Esophagus muscularis mucosa (tissue), 4 donors: ENCODE measurements at places on chromosomes 11 and 22.

GRCh38 chr11:72202571-72202970 is 10.6 kb downstream of the FOLR1 start:
- DNase-seq = peak; percentile 39

GRCh38 chr11:12922418-12922817 is 86.7 kb upstream of the RASSF10 start:
- DNase-seq = no peak

GRCh38 chr22:17729561-17729960 is 44.7 kb downstream of the BID start:
- no peak for DNase-seq

GRCh38 chr11:78085972-78086371 is 6.3 kb upstream of the NDUFC2 start:
- no peak for DNase-seq

DNA sequence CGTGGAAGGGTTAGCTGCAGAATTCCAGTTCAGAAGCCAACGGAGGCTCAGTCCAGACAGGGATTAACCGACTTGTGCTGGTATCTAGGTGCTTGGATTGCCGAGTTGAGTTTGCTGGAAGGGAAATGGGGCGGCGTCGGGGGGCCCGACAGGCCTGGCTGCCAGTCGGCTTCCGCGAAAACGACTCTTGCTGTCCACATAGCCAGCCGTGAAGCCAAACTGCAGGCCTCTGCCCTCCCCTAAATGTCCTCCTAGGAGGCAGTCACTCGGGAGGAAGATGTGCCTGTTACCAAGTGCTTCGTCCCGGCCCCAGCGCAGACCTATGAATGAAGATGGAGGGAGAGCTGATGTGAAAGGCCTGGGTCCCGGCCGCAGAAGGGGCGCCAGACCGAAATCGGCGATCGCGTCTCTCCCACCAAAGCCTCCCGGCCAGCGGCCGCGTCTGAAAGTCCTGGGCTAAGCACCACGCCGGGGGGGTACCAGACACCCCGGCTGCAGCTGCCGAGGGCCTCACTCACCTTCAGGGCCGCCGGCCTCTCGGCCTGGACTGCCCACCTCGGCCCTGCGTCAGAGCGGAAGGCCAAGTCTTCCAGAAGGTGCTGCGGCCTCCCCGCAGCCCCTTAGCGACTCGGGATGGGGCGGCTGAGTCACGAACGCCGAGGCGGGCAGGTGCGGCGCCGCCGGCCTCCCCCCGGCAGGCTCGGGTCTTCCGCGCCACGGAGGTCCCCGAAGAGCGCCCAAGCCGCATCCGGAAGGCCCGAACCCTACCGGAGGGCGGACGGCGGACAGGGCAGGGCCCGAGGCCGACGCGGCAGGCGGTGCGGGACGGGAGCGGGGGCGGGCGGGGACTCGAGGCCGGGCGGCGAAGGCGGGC is 7.5 kb downstream of the DPAGT1 start:
- no peak for DNase-seq

- no peak for DNase-seq
Measured at GRCh38 chr11:2534957-2535672, 90.3 kb downstream of the KCNQ1 start.

- peak; percentile 26 for DNase-seq
Measured at GRCh38 chr11:5690216-5690615, 626 bp downstream of the TRIM22 start.
